ENCODE measurements at places on chromosomes 11 and 22.

- DNase-seq: no peak
Observed at GRCh38 chr11:111731821-111732220, 34.4 kb downstream of the PPP2R1B start.

DNA sequence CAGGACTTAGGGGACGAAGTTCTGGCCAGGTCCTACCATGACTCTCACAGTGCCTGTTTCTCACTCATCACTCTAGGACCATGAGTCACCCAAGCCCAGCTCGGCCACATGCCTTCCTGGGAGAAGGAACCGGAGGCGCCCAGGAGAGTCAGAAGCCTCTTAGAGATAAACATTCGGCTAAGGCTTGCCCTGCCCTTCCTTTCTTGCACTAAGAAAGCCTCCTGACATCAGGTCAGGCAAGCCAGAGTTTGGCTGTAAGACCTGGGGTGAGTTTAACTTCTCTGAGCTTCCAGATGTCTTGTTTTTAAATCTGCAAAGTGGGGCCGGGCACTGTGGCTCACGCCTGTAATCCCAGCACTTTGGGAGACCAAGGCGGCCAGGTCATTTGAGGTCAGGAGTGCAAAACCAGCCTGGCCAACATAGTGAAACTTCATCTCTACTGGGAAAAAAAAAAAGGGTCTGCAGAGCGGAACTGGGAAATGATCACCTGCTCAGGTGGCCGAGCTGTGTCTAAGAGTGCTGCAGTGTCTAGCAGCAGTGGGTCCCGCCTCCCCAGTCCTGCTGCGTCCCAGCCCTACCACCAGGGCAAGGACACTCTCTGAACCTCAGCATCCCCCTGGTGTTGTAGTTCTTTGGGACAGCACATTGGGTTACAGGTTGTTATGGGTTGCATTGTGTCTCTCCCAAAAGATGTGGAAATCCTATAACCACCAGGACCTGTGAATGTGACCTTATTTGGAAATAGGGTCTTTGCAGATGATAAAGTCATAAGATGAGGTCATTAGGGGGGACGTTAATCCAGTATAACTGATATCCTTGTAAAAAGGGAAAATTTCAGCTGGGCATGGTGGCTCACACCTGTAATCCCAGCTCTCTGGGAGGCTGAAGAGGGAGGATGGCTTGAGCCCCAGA is 1.8 kb upstream of the CARS1 start:
- DNase-seq: no peak

DNA sequence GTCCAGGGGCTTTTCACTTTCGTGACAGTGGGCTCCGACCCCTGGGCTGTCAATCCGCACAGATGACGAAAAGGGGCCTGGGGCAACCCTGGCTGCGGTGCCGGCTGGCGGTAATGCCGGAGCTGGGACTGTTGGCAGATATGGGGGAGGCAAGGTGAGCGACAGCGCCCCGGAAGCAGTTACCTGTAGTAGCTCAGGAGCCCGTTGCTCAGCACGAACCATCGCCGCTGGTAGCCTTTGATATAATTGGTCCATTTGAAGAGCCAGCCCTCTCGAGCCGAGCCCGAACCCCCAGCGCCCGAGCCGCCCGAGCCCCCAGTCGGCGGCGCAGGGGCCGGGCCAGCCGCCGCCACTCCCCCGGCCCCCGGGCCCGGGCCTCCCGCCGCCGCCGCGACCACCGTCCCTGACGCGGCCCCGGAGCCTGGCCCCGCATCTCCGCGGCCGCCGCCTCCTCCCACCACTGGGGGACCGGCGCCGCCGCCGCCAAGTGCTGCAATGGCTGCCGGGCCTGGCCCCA is 396 bp downstream of the OSBP start:
- peak; percentile 63 for DNase-seq

GRCh38 chr11:40825201-40825834 is 634.1 kb downstream of the LRRC4C start:
- no peak for DNase-seq

- peak; percentile 55 for DNase-seq
Observed at GRCh38 chr22:17213976-17214375, 5.3 kb downstream of the ADA2 start.

- no peak for DNase-seq
Observed at GRCh38 chr11:86377972-86378371, 3.3 kb downstream of the CCDC81 start.

- DNase-seq: peak; percentile 80
Observed at GRCh38 chr11:64000026-64000739, 13.9 kb downstream of the OTUB1 start.

GRCh38 chr11:20289732-20290131 is 73.8 kb upstream of the HTATIP2 start:
- no peak for DNase-seq

DNA sequence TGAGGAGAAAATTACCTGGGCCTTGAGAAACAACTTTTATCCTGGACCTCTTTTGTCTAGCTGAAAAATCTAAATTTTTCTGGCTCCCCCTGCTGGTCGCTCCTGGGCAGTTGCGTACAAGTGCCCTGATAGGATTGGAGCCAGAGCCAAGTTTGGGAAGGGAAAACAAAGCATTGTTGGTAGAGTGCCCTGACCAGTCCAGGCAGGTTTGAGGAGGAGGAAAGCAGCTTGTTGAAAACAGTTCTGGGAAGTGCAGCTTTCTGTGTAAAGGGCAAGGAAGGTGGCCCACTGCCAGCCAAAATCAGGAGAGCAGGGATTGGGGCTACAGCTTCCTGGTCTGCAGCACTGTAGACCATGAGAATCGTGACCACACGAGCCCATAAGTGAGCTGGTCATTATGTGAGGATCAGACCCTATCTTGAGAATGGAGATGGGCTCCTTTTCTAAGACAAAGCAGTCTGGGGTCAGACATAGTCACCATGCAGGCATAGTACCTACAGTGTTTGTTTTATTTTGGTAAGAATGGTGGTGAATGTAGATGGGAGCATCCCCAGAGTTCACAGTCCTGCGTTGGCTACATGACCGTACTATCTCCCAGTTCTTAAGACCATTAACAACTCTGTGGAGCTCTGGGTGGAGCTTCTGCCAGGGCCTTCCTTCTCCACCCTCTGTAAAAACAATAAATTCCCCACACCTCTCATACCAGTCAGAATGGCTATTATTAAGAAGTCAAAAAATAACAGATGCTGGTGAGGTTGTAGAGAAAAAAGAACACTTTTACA is 21.3 kb upstream of the PIK3IP1 start:
- peak; percentile 80 for DNase-seq

- no peak for DNase-seq
Observed at GRCh38 chr11:44600839-44601383, 35.4 kb downstream of the CD82 start.

- DNase-seq: no peak
Observed at GRCh38 chr11:62974848-62975522, 9.8 kb downstream of the SLC22A6 start.

GRCh38 chr11:112620621-112621394 is 340.4 kb upstream of the NCAM1 start:
- DNase-seq: no peak

DNA sequence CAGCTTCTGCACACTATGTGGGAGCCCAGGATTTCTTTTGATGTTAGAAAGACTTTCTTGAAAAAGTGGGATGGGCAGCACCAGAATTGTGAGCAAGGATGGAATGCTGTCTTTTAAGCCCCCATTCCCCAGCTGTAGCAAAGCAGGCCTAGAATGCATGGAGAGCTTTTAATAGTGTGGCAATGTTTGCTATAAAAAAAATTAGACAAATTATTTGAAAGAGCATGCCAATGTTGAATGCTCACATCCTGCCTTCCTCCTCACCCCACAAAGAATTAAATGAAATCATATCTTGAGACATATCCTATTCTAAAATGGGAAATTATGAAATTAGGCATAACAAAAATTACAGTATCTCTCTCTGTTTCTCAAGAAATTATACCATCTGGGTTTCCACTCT is 154.7 kb downstream of the C11orf91 start:
- no peak for DNase-seq

- peak; percentile 90 for DNase-seq
Observed at GRCh38 chr11:125902927-125903710, at the start of gene PUS3. TSS of gene PUS3 (minus strand) at chr11:125903206. CDS start at chr11:125896284, 6,922 bp downstream.

GRCh38 chr11:119363851-119364590 is 17.5 kb downstream of the USP2 start:
- DNase-seq: peak; percentile 60

Data from stimulated activated CD4-positive, alpha-beta T cell treated with anti-CD3 and anti-CD28 coated beads, Interleukin-2, amount 100 ng/mL, for 24 hours (primary cell).